Hepatic stellate cell (primary cell): ENCODE measurements at places on chromosomes 1 and 21.

DNA sequence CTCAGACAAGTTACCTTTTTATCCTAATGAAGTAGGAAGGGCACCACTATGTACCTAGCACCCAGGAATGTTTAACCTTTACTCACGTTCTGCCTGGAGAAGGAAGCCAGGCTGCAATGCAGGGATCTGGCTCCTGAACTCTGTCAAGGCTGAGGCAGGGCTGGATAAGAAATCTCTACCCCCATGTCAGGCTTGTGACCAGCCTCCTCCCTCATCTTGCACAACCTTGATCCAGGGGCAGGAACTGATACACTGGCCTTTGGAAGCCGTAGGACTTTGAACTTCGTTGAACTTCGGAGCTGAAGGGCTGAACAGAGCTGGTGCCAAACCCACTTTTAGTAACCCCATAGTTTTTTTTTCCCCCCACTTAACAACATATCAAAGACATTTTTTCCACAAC lies 8.0 kb upstream of the AKR1A1 start:
- DNase-seq: no peak

GRCh38 chr1:225824533-225824941 lies 14.6 kb downstream of the EPHX1 start:
- no peak for DNase-seq

DNA sequence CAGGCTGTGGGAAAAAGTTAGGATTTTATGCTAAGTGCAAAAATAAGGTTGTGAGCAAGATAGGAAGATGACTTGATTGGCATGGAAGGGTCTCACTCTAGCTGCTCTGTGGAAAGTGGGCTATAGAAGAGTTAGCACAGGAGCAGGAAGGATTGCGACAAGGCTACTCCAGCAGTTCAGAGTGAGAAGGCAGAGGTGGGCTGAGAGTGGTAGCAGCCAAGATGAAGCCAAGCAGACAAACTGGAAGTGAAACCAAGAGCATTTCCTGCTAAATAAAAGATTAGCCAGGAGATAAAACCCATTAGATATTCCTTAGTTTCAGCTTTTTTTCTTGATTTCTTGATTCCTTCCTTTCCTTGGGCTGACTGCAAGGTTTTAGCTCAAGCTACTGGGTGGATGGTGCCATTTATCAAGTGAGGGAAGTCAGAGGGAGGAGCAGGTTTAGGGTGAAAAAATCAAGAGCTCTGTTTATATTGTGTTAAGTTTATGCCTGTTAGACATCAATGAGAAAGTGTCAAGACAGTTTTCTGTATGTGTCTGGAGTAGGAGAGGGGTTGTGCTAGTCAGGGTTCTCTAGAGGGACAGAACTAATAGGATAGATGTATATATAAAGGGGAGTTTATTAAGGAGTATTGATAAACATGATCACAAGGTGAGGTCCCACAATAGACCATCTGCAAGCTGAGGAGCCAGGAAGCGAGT lies 33.1 kb upstream of the ZNF644 start:
- no peak for DNase-seq

DNA sequence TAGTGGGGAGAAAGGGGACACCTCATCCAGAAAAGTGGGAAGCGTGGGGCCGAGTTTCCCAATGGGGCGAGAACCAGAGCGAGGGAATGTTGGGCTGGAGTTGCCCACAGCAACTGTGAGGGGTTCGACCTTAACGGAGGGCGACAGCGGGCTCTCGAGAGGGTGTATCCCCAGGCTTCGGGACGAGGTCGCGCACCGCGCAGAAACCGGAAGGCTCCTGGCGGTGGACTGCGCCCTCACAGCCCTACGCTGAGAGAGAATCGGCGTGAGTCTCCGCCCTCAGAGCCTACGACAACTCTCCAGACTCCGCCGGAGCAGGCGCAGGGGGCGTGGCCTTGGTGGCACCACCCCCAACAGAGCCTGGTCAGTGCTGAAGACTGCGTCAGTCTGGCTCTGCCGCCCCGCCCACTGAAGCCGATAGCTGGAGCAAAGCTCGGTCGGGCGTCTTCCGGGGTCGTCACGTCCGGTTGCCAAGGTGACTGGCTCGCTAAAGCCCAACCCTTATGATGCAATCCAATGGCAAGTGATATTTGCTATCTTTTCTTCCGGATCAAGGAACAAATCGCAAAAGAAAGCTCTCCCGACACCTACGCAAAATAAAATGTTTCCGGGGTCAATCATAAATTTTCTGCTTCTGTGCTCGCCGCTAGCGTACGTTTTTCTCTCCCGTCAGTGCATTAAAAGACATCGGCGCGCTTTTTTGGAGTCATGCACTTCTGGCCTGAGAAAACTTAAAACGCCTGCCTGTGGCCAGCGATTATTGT lies at the start of gene LRIF1:
TSS of gene LRIF1 (minus strand) at position 232 of the 764 bp plus-strand sequence. CDS start 234 bp downstream, outside the sequence.
- peak; percentile 90 for DNase-seq

DNA sequence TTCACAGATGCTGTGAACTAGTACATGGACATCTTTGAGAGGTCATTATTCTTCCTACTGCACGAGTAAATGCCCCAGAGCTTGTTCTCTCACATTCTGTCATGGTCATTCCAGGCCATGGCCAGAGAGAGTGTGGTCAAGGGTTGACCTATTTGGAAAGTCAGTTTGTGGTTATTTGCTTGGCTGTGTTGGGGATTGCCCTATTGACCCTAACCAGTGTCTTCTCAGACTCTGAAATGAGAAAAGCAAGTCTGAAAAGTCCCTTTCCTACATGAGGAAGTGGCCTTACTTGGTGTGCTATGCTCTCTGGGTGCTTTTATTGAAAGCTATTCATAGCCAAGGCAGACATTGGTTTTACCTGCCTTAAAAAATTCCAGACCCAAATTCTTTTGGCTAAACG lies 26.6 kb downstream of the CLIC6 start:
- DNase-seq: no peak

DNA sequence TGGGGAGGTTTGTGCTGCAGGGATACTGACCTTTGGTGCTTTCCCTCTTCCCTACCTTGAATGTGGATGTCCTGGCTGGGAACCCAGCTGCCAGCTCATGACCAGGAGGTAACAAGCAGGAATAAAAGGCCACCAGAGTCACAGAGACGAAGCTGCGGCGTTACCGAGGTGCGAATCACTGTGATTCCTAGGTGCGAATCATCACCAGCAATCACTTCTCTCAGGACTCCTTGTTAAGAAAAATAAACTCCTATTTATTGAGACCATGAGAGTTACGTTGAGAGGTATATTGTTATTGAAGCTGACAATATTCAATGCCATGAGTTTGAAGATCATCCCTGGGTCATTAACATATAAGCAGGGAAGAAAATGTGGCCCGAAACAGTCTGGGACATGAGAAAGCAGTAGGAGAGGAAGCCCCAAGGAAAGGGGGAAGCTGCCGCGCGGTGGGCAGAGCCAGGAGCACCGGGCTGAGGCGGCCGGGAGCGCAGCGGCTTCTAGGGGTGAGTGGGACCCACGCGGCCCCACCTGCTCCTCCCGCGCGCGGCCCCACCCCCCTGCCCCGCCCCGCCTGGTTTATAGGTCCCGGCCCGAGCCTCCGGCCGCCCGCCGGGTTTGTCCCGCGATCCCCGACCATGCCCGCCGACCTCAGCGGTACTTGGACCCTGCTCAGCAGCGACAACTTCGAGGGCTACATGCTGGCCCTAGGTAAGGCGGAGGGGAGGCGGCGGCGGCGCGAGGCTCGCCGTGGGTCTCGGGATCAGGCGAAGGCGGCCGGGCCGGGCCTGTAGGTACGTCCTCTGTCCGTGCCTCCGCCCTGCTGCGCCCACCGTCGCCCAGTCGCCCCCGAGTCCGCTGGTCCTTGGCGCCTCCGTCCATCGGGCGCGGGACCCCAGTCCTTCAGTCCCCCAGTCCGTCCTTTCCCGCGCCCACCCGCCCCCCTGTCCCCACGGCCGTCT lies at the start of gene RBP7:
TSS of gene RBP7 (plus strand) at position 605 of the 959 bp plus-strand sequence. CDS start at position 636, 31 bp downstream.
- DNase-seq: no peak

DNA sequence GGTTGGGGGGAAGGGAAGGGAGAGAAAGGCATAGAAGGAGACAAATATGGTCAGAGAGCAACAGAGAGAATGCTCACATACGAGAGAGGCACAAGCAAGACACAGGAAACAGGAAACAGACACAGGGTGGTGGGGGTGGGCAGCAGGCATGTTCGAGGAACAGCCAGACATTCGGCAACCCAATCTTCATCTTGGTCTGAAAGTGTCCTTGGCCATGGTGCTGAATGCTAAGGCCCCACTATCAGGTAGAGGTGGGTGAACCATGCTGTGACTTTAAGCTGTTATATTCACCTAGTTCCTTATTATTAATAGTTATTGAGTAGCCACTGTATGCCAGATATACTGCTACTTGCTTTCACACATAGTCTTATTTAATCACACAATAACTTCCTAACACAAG lies 109.2 kb downstream of the DDX20 start:
- DNase-seq: no peak

- DNase-seq: no peak
Observed at GRCh38 chr1:169701261-169702005, 10.0 kb downstream of the SELL start.

GRCh38 chr1:16173447-16174260 lies 17.8 kb upstream of the EPHA2 start:
- DNase-seq: peak; percentile 82

DNA sequence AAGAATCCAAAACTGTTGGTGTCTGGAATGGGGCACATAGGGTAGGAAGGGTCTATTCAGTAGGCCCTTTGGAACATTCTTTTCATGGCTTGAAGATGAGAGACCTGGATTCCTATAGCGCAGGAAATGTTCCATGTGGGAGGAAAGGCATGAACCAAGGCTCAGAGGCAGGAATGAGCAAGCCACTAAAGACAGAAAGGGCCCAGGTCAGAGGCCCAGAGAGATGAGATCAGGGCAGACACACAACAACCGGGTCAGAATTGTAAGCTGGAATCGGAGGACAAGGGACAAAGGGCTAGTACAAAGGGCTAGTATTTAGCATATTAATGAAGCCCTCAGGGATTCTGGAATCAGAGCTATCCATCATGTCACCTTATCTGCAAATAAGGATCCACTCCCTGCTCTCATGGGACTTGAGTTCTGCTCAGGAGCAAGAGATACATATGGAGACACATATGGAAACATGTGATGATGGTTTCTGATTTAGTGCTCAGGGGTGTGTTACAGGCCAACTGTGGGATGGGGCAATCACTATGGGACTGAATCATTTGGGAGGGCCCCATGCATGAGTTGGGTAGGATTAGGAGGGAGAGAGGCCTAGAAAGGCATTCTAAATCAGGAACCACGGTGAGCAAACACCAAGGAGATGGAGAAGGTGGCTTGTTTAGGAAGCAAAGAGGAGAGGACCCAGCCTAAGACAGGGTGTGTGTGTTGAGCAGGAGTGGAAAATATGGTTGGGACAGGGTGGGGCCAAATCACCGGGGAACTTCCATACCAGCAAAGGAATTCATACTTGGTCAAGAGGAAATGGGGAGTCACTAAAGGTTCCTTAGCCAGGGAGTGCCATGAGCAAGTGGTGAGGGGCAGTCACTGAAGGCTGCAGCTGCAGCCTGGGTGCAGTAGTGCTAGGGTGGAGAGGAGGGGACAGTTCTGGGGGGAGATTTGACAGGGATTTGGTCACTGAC lies 8.6 kb downstream of the NECTIN4 start:
- DNase-seq: no peak

GRCh38 chr1:177817937-177818875 lies 151.7 kb downstream of the SEC16B start:
- DNase-seq: no peak

DNA sequence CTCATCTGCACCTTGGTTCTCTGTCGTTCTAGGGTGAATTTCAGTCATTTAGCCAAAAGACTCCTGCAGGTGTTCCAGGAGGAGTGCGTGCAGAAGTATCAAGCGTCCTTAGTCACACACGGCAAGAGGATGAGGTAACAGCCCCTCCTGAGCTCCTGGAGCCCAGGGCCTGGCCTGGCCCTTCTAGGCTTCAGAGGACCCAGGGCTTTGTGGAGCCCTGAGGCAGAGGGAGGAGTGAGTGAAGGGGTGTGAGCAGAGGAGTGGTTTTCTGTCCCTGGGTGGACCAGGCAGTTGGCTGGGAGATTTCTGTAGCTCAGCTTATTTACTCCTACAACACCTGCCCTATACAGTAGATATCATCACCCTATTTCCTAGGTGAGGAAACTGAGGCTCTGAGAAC lies 15.7 kb upstream of the RASSF5 start:
- no peak for DNase-seq

DNA sequence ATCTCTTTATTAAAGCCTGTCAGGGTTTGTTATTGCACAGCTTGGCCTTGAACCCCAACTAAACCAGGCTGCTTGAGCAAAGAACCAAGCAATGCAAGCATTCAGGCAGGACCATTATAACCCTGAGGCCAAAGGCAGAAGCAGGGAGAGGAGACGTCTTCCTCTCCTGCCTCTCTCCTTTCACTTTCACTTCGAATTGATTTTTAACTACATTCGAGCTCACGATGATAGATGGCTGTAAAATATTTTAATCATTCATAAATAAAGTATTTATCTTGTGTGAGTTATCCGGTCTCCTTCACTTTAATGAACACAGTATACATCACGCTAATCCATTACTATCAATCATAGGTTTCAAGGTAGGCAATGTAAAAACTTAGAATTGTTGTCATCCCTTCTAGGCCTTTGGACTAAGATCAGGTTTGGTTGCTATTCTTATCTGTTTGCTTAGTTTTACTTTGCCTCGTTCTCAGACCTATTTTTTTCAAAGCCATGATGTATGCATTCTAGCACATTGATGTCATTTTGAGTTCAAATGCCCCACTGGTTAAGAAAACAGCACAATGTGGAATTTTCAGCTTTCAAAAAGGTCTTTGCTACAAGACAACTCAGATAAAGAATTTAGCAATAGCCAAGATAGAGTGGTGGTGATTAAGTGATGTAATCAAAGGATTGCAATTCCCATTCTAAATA lies 480.2 kb upstream of the RUNX1 start:
- DNase-seq: no peak

DNA sequence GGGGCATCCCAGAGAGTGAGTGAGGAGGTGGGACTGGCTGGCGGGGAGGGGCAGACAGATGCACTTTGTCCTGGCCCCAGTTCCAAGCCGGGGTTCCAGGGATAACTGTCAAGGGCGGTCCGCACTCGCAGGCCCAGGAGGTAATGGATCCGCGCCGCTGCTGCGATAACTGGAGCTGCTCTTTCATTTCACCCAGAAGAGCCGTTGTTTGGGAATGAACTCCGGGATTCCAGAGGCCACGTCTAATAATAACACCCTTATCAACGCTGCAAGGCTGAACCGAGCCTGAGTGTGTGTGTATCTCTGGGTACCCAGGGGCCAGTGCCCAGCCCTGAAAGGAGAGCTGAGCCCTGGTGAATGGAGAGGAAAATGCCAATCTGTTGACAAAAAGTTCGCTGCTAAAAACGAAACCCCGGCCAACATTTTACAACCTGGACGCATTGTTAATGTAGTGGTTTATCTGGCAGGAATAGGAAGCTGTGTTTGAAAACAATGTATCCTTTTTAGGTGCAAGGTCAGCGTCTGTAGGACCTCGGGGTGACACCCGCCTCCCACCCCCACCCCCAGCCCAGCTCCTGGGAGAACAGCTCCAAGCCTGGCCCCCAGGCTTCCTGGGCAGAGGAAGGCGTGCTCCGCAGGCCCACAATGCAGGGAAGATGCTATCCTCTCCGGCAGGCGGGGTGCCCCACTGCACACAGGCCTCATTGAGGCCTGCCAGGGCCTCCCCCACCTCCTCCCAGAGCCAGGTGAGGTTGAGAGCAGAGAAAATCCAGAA lies 119.7 kb downstream of the PROX1 start:
- no peak for DNase-seq
